ENCODE measurements at places on chromosomes 12 and 14.

- peak overlapping the region; percentile 55 for H3K4me3 ChIP-seq
- H3K36me3 ChIP-seq, result no peaks in the 10 kb centered on the region
- no peak for DNase-seq
- no peak overlapping the region for H3K27ac ChIP-seq
- H3K4me1 ChIP-seq, result peaks cover 12% of the 10 kb centered on the region
Observed at GRCh38 chr14:58637040-58637390, 747 bp upstream of the DACT1 start.

DNA sequence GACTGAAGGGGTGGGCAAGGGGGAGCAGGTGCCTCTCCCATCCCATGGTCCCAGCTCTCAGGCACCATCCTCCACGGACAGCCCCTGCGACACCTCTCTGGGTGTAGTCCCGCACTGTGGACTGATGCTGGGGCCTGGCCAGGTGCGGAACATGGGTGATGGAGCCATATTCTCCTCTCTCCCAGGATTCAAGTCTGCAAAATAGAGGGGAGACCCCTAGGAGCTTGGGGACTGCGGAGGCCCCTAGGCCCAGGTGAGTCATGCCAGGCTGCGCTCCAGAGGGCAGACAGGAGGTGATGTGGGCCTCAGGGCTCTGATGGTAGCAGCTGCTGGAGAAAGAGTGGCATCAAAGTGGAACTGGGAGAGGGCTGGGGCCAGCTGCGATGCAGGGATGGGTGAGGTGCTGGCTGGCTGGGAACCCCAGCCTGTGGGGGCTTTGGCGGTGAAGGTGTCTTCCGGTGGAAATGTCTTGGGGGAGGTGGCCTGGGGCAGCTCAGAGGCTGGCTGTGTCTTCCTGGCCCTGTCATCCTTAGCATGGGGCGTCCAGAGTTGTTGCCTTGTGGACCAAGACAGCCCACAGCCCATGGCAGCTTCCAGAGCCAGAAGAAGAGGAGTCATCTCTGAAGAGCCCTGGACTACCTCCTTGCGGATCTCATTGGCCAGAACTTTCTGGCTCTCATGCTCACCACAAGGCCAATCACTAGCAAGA is 149.1 kb downstream of the KIF26A start:
- H3K27me3 ChIP-seq, result no peaks in the 10 kb centered on the region
- no peak for DNase-seq
- no peak overlapping the region for H3K4me3 ChIP-seq
- H3K27ac ChIP-seq, result no peak overlapping the region

DNA sequence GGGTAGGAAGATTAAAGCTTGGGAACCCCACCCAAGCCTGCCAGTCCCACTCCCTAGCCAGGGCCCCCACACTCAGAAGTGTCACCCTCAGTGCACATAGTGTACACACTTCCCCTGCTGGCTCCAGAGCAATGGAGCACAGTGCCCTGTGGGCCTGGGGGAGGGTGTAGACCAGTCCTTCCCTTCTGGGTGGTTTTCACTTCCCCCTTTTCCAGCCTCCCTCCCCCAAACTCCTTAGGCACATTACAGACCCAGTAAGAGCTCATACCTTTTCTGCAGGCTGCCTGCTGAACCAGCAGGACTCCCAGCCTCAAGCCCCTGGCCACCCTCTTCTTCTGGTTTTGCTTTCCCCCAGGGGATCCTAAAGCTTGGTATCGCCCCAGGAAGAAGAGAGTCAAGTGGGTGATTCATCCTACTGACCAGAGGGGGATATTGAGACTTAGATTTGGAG is at the start of gene ZNF385A:
ZNF385A (minus strand) TSS at position 143 of the 451 bp plus-strand sequence. CDS start 219 bp downstream, outside the sequence.
- no peak within 1 kb of the TSS for H3K4me3 ChIP-seq
- no peak within 1 kb of the TSS for H3K27ac ChIP-seq

- DNase-seq, result no peak
- no peaks in the 10 kb centered on the region for H3K27me3 ChIP-seq
- H3K4me1 ChIP-seq, result no peaks in the 10 kb centered on the region
- no peak overlapping the region for H3K27ac ChIP-seq
- H3K36me3 ChIP-seq, result peaks cover 18% of the 10 kb centered on the region
- no peak overlapping the region for H3K4me3 ChIP-seq
Observed at GRCh38 chr14:73146111-73146510, 9.8 kb downstream of the PSEN1 start.

GRCh38 chr12:132500142-132500855 is 10.3 kb downstream of the FBRSL1 start:
- H3K4me3 ChIP-seq, result no peak overlapping the region
- H3K4me1 ChIP-seq, result peaks cover 60% of the 10 kb centered on the region
- no peaks in the 10 kb centered on the region for H3K27me3 ChIP-seq
- DNase-seq, result no peak
- H3K27ac ChIP-seq, result no peak overlapping the region

GRCh38 chr12:31736472-31736871 is 7.7 kb upstream of the AMN1 start:
- H3K27me3 ChIP-seq, result no peaks in the 10 kb centered on the region
- H3K4me1 ChIP-seq, result peaks cover 16% of the 10 kb centered on the region
- peak overlapping the region; percentile 64 for H3K27ac ChIP-seq
- H3K36me3 ChIP-seq, result no peaks in the 10 kb centered on the region
- H3K4me3 ChIP-seq, result no peak overlapping the region
- DNase-seq, result peak; percentile 29

DNA sequence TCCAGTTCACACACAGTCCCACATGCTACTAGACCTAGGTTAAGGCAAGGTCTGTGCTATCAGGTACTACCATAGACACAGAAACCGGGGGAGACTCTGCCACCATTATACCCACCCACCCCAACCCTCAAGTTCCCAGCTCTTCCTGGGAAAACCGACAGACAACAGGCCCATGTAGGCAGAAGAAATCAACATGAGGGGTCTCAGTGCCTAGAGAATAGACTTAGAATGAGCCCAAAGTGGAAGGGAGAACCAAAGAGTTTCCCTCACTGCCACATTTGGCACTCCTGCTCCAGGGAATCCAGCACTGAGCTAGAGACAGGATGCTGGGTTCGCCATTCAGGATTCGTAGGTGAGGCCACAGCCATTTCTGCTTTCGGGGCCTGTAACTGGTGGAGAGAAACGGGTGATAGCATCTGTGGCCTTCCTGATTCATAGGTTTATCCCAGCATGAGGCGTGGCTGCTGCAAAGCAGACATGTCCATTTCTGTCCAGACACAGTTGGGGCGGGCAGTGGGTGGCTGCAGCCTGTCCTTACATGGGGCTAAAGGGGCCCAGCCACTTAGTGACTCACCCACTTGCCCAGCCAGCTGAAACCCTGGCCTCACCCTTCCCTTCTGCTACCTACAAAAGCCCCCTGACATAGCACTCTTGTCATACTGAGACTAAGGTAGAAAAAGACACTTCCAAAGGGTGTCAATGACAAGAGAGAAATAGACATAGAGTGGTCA is 69.4 kb downstream of the IRF2BPL start:
- H3K27me3 ChIP-seq, result no peaks in the 10 kb centered on the region
- DNase-seq, result no peak
- H3K4me1 ChIP-seq, result peaks cover 71% of the 10 kb centered on the region

GRCh38 chr14:97180304-97181200 is 383.4 kb downstream of the VRK1 start:
- no peaks in the 10 kb centered on the region for H3K36me3 ChIP-seq
- no peaks in the 10 kb centered on the region for H3K27me3 ChIP-seq
- no peaks in the 10 kb centered on the region for H3K4me1 ChIP-seq
- DNase-seq, result no peak
- H3K4me3 ChIP-seq, result no peak overlapping the region

GRCh38 chr12:2958432-2959191 is 585 bp upstream of the TEAD4 start:
- H3K36me3 ChIP-seq, result no peaks in the 10 kb centered on the region
- H3K27me3 ChIP-seq, result no peaks in the 10 kb centered on the region
- no peak for DNase-seq
- no peak overlapping the region for H3K4me3 ChIP-seq
- no peak overlapping the region for H3K27ac ChIP-seq

- no peaks in the 10 kb centered on the region for H3K36me3 ChIP-seq
- DNase-seq, result no peak
- H3K27ac ChIP-seq, result no peak overlapping the region
- no peaks in the 10 kb centered on the region for H3K27me3 ChIP-seq
- H3K4me1 ChIP-seq, result no peaks in the 10 kb centered on the region
Observed at GRCh38 chr12:109753054-109753401, 39.4 kb downstream of the FAM222A start.

All from effector memory CD4-positive, alpha-beta T cell (primary cell).